ENCODE measurements at places on chromosomes 6 and 20. TPM values are rescaled to one million over a fixed set of nuclear protein-coding genes. Genes with fewer than 3 reads are reported as not detected.

The FLRT3 gene
- not detected for total RNA-seq

The CD24 gene
- not detected for total RNA-seq

The ZFP57 gene
- total RNA-seq, result not detected

The MAS1 gene
- total RNA-seq, result not detected

The NRSN1 gene
- total RNA-seq, result not detected

The SIM1 gene
- not detected for total RNA-seq

The TCP11 gene
- total RNA-seq, result not detected

The GPLD1 gene
- 0.66 TPM for total RNA-seq

The C6orf118 gene
- total RNA-seq, result not detected

The HLA-DPA1 gene
- 19.4 TPM for total RNA-seq

The DEFB124 gene
- total RNA-seq, result not detected

GRCh38 chr6:48144021-48144420, 33.0 kb upstream of the PTCHD4 start:
- no peaks in the 10 kb centered on the region for H3K36me3 ChIP-seq
- DNase-seq, result no peak
- H3K27ac ChIP-seq, result no peak overlapping the region
- H3K4me1 ChIP-seq, result no peaks in the 10 kb centered on the region

DNA sequence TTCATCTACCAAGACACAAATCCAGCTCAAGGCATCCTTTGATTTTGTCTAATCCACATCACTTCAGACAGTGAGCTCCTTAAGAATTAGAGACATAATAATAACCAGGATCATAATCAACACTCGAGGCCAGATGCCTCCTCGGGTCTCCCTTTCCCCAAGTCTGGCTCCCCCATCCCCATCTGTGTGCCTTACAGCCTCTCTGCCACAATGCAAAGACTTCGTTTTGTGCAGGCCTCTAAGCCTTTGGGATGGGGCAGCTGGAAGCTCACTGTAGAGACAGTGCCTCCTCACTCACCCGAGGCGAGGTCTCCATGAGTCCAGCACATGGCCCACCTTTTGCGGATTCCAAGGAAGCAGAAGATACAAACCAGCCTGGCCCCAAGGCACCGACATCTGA, 30.3 kb downstream of the LRFN2 start:
- DNase-seq, result no peak
- H3K27ac ChIP-seq, result no peak overlapping the region
- H3K27me3 ChIP-seq, result no peaks in the 10 kb centered on the region
- no peak overlapping the region for H3K4me3 ChIP-seq

- peaks cover 3% of the 10 kb centered on the region for H3K4me1 ChIP-seq
- DNase-seq, result no peak
- H3K27me3 ChIP-seq, result no peaks in the 10 kb centered on the region
- no peak overlapping the region for H3K4me3 ChIP-seq
Measured at GRCh38 chr6:284486-284885, 7.8 kb upstream of the DUSP22 start.

DNA sequence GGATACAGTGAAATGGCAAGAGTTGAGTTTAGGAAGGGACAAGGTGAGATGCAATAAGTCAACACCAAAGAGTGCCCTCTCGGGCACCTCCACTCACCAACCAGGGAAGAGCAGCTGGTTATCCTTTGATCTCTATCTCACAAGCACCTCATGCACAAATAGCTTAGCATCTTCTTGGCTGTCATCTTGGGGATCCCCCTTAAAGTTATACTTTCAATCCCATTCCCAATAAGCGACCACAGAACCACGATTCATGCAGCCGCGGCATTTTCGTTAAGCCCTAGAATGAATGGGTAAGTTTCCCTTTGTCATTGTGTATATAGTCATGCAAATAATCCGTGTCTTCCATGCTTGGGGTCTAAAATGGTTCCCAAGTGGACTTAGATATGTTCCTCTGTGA, 73.5 kb downstream of the ADTRP start:
- H3K27ac ChIP-seq, result no peak overlapping the region
- H3K36me3 ChIP-seq, result no peaks in the 10 kb centered on the region

GRCh38 chr20:49561256-49561655, 6.7 kb downstream of the PTGIS start:
- H3K27ac ChIP-seq, result no peak overlapping the region
- no peaks in the 10 kb centered on the region for H3K36me3 ChIP-seq
- DNase-seq, result no peak
- peaks cover 30% of the 10 kb centered on the region for H3K27me3 ChIP-seq

- H3K36me3 ChIP-seq, result no peaks in the 10 kb centered on the region
- no peaks in the 10 kb centered on the region for H3K27me3 ChIP-seq
- H3K27ac ChIP-seq, result no peak overlapping the region
- no peak for DNase-seq
Measured at GRCh38 chr6:15183979-15184378, 61.9 kb upstream of the JARID2 start.

- DNase-seq, result peak; percentile 25
- no peaks in the 10 kb centered on the region for H3K36me3 ChIP-seq
- no peaks in the 10 kb centered on the region for H3K27me3 ChIP-seq
- H3K4me1 ChIP-seq, result no peaks in the 10 kb centered on the region
- H3K27ac ChIP-seq, result no peak within 1 kb of the TSS
Measured at GRCh38 chr6:41286544-41287346, at the start of gene TREM1. TREM1 (minus strand) TSS chr6:41286682; CDS start chr6:41286655, 27 bp downstream.

GRCh38 chr6:10081957-10082356, 332.9 kb downstream of the TFAP2A start:
- H3K27ac ChIP-seq, result no peak overlapping the region
- H3K36me3 ChIP-seq, result no peaks in the 10 kb centered on the region
- H3K4me1 ChIP-seq, result no peaks in the 10 kb centered on the region
- no peaks in the 10 kb centered on the region for H3K27me3 ChIP-seq

GRCh38 chr6:69768664-69769063, 28.1 kb downstream of the LMBRD1 start:
- DNase-seq, result no peak
- H3K4me3 ChIP-seq, result no peak overlapping the region
- H3K27me3 ChIP-seq, result no peaks in the 10 kb centered on the region
- H3K27ac ChIP-seq, result no peak overlapping the region

DNA sequence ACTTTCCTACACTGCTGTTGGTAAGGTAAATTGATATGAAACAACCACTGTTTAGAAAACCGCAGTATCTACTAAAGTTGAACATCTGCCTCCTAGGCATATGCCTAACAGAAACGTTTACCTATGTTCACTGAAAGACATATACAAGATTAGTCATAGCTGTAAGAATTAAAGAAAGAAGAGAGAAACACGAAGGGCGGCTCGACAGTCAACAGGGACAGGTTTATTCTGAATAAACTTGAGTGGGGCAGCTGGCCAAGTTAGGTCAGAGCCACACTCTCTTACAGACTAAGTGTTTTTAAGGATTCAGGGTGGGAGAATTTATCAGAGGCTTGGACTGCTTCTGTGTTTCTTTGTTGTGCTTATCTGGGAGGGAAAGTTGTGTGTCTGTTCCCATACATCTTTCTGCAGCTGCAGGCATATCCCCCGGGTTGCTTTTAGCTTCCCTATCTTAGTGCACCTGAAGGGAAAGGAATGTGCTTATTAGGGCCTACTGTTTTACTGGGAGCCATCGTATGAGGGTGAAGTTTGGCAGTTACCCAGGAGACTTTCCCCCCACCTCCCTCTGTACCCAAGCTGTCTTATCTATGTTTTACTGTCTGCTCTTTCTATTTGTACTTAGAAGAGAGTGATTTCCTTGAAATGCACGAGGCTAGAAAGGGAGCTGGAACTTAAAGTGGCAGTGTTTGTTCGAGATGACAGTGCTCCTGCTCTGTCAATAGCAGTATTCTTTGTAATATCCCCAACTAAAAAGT, 20.4 kb downstream of the PROCR start:
- no peak for DNase-seq
- H3K27me3 ChIP-seq, result no peaks in the 10 kb centered on the region
- H3K4me1 ChIP-seq, result no peaks in the 10 kb centered on the region
- no peak overlapping the region for H3K4me3 ChIP-seq
- no peaks in the 10 kb centered on the region for H3K36me3 ChIP-seq
- no peak overlapping the region for H3K27ac ChIP-seq

DNA sequence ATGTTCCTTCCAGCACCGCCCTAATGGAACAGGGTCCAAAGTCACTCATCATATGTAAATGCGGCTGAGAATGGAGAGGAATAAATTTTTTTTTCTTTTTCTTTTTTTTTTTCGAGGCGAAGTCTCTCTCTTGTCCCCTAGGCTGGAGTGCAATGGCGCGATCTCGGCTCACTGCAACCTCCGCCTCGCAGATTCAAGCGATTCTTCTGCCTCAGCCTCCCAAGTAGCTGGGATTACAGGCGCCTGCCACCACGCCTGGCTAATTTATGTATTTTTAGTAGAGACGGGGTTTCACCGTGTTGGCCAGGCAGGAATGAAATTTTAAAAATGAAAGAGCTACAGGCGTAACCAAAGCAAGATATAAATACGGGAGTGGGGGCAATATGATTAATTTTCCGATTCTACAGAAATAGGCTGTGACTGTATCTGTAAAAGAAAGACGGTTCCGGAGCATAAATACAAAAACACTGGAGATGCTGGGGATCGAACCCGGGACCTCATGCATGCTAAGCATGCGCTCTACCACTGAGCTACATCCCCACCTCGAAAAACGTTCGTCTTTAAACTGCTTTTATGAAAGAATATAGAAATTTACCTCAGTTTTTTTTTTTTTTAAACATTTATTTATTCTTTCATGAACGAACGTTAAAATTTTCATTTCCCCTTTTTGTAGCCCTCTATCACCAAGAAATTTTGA, 132.2 kb downstream of the GPX5 start:
- no peak for DNase-seq
- no peaks in the 10 kb centered on the region for H3K36me3 ChIP-seq
- peak overlapping the region; percentile 8 for H3K4me3 ChIP-seq
- peaks cover 11% of the 10 kb centered on the region for H3K4me1 ChIP-seq
- H3K27me3 ChIP-seq, result peaks cover 42% of the 10 kb centered on the region

DNA sequence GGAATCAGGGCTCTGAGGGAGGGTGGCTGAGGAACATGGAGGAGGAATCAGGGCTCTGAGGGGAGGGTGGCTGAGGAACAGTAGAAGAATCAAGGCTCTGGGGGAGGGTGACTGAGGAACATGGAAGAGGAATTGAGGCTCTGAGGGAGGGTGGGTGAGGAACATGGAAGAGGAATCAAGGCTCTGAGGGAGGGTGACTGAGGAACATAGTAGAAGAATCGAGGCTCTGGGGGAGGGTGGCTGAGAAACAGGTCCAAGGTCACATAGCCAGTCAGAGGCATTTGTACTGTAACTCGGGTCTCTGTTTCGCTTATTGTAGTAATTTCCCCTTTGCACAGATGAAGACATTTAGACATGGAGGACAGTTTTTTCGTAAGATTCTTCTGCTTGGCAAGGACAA, 164.8 kb downstream of the SOBP start:
- no peaks in the 10 kb centered on the region for H3K27me3 ChIP-seq
- H3K27ac ChIP-seq, result no peak overlapping the region
- no peaks in the 10 kb centered on the region for H3K36me3 ChIP-seq
- peaks cover 19% of the 10 kb centered on the region for H3K4me1 ChIP-seq
- H3K4me3 ChIP-seq, result no peak overlapping the region

- no peak for DNase-seq
- no peak overlapping the region for H3K4me3 ChIP-seq
- no peaks in the 10 kb centered on the region for H3K36me3 ChIP-seq
Measured at GRCh38 chr6:72348926-72349325, 272.9 kb upstream of the KCNQ5 start.

GRCh38 chr6:2215342-2215741, 30.1 kb downstream of the GMDS start:
- no peak overlapping the region for H3K27ac ChIP-seq
- H3K4me1 ChIP-seq, result no peaks in the 10 kb centered on the region
- no peak overlapping the region for H3K4me3 ChIP-seq
- no peak for DNase-seq
- no peaks in the 10 kb centered on the region for H3K27me3 ChIP-seq

DNA sequence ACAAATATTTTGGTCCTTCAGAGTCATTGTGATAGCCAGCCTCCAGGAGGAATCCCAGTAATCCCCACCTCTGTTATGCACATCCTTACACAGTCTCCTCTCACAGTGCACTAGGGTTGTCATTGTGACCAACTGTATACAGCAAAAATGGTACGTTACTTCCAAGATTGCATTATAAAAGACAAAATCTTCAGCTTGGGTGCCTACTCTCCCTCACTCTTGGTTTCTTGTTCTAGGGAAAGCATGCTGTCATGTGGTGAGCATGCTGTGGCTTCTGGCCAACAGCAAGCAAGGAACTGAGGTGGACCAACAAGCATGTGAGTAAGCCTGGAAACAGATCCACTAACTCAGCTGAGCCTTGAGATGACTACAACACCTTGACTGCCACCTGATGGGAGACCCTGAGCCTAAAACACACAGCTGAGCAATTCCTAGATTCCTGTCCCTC, 130.1 kb upstream of the DST start:
- no peak overlapping the region for H3K4me3 ChIP-seq
- no peaks in the 10 kb centered on the region for H3K36me3 ChIP-seq
- no peaks in the 10 kb centered on the region for H3K4me1 ChIP-seq
- no peak for DNase-seq

DNA sequence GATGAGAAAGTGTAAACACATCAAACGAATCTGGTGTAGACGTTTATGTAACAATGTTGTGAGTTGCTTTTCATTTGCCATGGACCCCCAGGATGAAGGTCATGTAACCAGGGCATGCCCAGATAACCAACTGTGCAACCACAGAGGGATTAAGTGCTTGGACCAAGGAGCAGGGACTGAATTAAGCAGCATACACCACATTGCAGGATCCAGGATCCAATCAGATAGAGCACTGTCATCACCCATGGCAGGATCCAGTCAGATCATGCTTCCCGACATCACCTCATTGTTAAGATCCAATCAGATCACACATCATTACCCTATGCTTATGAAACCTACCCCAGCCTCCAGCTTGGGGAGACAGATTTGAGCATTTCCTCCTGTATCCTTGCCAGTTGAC, 74.3 kb upstream of the RCAN2 start:
- no peaks in the 10 kb centered on the region for H3K27me3 ChIP-seq
- H3K4me3 ChIP-seq, result no peak overlapping the region
- DNase-seq, result no peak
- H3K4me1 ChIP-seq, result no peaks in the 10 kb centered on the region

DNA sequence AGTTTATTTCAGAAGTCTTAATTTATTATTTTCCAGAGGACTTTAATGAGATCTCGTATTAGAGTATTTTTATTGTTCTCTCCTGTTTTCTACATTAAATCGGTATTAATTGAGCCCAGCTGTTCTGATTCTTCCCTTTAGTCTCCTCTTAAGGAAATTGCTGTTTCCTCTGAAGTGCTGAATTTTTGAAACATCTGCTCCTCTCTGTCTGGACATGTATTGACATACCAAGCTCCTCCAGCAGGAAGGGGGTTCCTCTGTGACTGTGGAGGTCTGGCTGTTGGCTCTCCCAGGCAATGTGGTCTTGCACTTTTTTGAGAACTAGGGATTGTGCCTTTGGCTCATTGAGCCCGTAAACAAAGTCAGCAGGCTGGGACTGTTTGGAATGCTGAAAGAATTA, 74.9 kb downstream of the MAP3K4 start:
- no peak for DNase-seq
- H3K36me3 ChIP-seq, result peaks cover 5% of the 10 kb centered on the region
- H3K27ac ChIP-seq, result no peak overlapping the region

DNA sequence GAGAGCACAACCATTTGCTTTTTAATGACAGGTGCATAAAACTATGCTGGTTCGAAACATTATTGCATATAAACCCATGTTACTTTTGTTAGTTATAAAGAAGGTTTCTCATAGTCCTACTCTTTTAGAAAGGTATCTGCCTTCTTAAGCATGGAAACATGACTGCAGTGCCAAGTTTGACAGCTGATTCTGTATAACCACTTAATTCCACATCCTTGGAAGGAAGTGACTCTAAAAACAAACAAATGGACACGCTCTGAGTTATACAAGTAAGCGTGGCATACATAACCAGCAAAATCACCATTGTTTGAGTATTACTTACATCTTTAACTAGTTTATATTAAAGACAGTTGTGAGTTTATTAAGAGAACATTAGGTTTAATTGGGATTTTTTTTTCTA, 125.0 kb upstream of the HDGFL1 start:
- H3K27me3 ChIP-seq, result no peaks in the 10 kb centered on the region
- H3K4me3 ChIP-seq, result no peak overlapping the region
- no peaks in the 10 kb centered on the region for H3K4me1 ChIP-seq
- H3K36me3 ChIP-seq, result no peaks in the 10 kb centered on the region
